ENCODE measurements at places on chromosomes 12 and 14. TPM values are rescaled to one million over a fixed set of nuclear protein-coding genes. Genes with fewer than 3 reads are reported as not detected.

Gene AHNAK2
- total RNA-seq = 14.5 TPM

Gene FAIM2
- 7.4 TPM for total RNA-seq

Gene DEPDC4
- total RNA-seq = 3.4 TPM

Gene BCL7A
- total RNA-seq = 7.8 TPM

Gene HOXC6
- total RNA-seq = 1.5 TPM

Gene ATG14
- total RNA-seq = 24.7 TPM

Gene PRH2
- total RNA-seq = not detected

Gene COX8C
- total RNA-seq = not detected

Gene C14orf132
- 26.2 TPM for total RNA-seq

Gene CIROP
- not detected for total RNA-seq

Gene ANKRD33
- not detected for total RNA-seq

Gene JAG2
- 11.2 TPM for total RNA-seq

Gene TMEM229B
- 3.0 TPM for total RNA-seq

Gene CLEC1B
- not detected for total RNA-seq

Gene TAC3
- 21.2 TPM for total RNA-seq

Gene BMP4
- 46.3 TPM for total RNA-seq

Gene TTC6
- total RNA-seq = 7.1 TPM

Gene ESPL1
- 4.5 TPM for total RNA-seq

Gene ITGB7
- 1.6 TPM for total RNA-seq

Gene ASB2
- total RNA-seq = 32.3 TPM

Gene CCDC184
- 0.85 TPM for total RNA-seq

Gene NGB
- total RNA-seq = not detected

Gene SPX
- total RNA-seq = 0.95 TPM

Gene DPPA3
- total RNA-seq = not detected

Gene ACSS3
- 39.7 TPM for total RNA-seq

Gene PTHLH
- total RNA-seq = 13.7 TPM

Gene CBLN3
- total RNA-seq = 1.8 TPM

Gene STK38L
- total RNA-seq = 77.1 TPM

Gene KLRC2
- 0.37 TPM for total RNA-seq

Gene AMN
- 0.21 TPM for total RNA-seq

Gene CLEC7A
- 4.5 TPM for total RNA-seq

Gene RAB3IP
- total RNA-seq = 19.5 TPM

Gene PLEKHD1
- total RNA-seq = 0.11 TPM

Gene CAPZA3
- total RNA-seq = not detected

Gene RAPGEF3
- total RNA-seq = 17.2 TPM

Gene MMP19
- total RNA-seq = 4.3 TPM

Gene MYF6
- total RNA-seq = 8.6 TPM

Gene TEX52
- not detected for total RNA-seq

Gene ZDHHC22
- total RNA-seq = 0.16 TPM

Gene ANKRD52
- total RNA-seq = 10.2 TPM

Gene PIANP
- 1.1 TPM for total RNA-seq

Data from urinary bladder (tissue), 4 donors.